ENCODE measurements at places on chromosomes 2 and 18.

DNA sequence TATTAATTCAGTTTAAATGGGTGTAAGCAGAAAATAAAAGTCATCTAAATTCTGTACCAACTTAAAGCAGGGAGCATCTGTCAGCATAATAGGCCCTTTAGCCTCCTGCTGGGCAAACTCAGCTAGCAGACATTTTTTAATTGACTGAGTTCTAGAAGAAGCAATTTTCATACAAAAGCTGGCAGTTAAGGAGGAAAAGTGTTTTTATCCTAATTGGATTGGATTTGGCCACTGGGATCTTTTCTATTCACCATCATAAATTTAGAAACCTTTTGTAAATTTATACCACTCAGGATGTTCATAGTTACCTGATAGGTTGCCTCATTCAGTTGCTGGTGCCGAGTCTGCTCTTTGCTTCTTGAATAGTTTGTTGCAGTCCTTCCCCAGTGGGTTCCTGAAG lies 262.7 kb upstream of the FSIP2 start:
- no peak for DNase-seq

DNA sequence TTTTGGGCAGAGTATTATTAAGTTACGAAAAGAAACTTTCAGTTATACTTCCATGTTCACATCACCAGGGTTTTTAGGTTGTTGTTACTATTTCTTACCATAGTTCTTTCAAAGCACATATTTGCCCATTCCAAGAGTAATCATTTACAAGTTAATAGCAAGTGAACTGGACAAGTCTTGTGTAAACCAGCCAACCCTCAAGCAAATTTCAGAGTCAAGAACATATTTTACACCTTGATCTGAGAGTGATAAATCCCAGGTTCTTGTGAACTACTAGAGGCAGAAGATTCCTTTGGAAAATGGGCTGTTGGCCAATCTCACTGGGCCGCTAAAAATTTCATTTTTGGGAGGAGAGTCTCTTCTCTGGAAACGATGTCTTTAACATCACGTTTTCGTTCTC lies 2.7 kb upstream of the ASAP2 start:
- no peak for DNase-seq

DNA sequence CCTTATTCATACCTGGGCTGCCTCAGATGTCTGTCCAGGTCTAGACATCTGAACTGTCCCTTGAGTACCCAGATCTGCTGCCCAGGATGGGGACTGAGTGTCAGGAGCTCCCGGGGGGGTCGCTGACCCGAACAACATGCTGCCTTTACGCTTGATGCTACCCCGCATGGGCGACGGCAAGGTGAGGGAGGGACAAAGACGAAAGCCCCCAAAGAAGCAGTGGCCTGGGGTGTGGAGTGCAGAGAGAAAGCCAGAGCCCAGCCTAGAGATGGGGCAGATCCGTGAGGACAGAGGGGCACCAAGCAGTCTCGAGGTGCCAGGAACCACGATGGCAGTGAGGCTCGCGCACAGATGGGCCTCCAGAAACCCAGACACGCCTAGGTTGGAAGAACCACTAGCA lies 234.7 kb downstream of the ATAD2B start:
- DNase-seq: no peak

DNA sequence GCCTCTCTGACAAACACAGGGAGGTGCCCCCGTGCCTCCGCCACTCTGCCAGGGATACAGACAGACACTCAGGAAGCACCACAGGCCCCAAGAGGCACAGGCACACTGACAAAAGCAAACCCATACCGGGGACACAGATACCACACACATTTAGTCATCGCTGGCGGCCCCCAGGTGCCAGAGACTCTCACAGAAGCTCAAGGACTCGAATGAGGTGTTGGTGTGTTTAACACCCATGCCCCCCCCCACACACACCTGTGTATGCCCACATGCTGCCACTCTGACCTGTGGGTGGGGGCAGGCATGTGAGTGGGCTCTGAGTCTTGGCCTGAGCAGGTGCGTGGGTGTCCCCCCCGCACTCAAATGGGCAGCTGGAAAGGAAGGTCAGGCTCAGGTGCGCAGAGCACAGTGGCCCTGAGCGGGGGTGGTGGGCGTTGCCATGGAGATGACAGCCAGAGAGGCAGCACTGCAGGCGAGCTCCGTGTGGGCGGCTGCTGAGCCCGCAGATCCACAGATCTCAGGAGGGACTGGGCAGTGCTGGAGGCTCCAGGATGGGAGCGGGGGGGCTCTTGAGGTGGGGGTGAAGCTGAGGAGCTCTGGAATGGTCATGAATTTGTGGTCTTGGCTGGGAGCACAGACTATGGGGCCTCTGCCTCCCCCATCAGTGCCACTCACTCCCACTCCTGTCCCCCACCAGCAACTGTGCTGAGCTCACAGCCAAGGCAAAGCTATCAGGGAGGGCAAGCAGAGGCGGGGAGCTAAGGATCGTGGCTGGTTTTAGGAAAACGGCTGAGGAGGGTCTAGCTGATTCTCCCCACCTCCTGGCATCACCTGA lies 73.9 kb upstream of the TAF1B start:
- no peak for DNase-seq
